ENCODE measurements at places on chromosomes 1 and 21.

DNA sequence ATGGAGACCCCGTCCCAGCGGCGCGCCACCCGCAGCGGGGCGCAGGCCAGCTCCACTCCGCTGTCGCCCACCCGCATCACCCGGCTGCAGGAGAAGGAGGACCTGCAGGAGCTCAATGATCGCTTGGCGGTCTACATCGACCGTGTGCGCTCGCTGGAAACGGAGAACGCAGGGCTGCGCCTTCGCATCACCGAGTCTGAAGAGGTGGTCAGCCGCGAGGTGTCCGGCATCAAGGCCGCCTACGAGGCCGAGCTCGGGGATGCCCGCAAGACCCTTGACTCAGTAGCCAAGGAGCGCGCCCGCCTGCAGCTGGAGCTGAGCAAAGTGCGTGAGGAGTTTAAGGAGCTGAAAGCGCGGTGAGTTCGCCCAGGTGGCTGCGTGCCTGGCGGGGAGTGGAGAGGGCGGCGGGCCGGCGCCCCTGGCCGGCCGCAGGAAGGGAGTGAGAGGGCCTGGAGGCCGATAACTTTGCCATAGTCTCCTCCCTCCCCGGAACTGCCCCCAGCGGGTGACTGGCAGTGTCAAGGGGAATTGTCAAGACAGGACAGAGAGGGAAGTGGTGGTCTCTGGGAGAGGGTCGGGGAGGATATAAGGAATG is 505 bp downstream of the LMNA start:
- peak; percentile 73 for DNase-seq

- DNase-seq = no peak
These were observed 33.4 kb downstream of the KRTAP10-1 start for GRCh38 chr21:44506279-44507255.

GRCh38 chr1:28885472-28885877 is 28.9 kb upstream of the EPB41 start:
- no peak for DNase-seq

DNA sequence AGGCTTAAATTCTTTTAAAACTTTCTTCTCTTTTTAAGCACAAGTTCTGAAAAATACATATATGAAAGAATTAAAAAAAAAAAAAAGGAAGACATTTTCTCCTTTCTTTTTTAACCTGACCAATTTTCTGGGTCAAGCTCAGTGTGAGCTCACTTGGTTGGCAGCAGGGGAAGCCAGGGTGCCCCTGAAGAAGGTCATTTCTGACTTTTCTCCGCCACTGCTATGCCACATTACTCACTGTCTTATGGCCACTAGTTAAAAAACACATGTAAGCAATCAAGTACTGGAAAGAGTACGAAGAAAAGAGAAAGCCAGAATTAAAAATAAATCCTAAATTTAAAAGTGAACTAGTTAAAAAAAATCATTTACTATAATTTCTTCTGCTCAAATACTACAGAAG is 275.0 kb downstream of the NEGR1 start:
- no peak for DNase-seq

GRCh38 chr1:31834501-31834900 is 18.7 kb upstream of the SPOCD1 start:
- DNase-seq = no peak

- no peak for DNase-seq
These were observed 200.6 kb downstream of the RGS7 start for GRCh38 chr1:241156231-241156965.

DNA sequence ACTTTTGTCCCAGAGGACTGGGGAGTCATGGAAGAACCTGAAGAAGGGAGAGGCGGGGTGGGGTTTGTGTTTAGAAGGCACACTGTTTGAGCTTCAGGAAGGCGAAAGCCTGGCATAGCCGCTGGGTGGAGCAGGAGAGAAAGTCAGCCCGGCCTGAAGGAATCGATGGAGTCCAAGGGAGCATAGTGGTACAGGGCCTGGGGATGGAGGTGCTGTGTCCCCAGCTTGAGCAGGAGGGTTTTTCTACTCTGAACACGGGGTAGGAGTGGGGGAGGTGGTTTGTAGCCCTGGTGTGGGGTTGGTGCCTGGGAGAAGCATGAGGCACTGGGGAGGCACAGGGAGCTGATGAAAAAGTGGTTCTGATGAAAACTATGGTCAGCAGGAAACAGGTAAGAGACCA is 4.7 kb upstream of the CCDC24 start:
- no peak for DNase-seq

DNA sequence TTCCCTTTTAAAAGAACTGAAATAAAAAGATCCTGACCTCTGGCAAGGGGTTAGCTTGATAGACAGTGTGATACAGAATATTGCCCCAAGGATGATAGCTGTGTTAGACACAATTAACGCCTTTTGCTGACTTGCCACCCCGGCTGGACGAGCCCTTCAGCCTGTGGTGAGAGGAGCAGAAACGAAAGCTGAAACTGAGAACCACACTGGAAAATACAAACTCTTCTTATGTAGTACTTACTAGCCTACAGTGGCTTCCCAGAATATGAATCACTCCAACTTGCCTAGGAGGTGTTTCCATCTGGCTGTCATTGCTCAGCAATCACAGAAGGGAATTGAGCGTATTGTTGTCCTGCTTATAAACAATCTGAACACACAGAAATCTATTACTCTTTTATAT is 22.9 kb downstream of the SAMSN1 start:
- no peak for DNase-seq

GRCh38 chr1:118158924-118159323 is 26.1 kb downstream of the SPAG17 start:
- no peak for DNase-seq

- no peak for DNase-seq
These were observed 73.3 kb upstream of the IRF2BP2 start for GRCh38 chr1:234683127-234683860.

DNA sequence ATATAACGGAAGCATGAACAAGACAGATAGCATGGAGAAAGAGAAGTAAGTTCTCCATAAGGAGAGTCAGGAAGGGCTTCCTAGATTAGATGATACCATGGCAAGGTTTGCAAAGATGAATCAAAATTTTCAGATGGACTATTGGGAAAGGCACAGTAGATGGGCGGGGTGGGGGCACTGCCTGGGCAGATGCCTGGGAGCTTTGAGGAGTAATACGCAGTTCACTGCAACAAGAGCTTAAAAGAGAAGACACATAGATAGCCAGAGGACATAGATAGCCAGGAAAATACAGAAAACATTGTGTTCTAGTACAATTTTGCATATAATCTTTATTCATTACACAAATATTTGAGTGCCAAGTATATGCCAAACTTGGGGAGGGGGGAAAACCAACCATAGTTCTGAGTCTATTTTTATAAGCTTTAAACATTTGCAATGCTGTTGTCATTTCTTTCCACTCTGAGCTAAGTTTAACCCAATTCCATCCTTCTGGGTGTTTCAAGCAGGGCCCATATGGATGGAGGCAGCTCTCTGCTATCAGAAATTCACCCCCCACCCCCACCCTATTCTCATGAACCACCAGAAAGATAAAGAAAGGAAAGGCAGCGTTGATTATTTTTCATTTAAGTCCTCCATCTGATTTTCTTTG is 120.6 kb downstream of the NUF2 start:
- no peak for DNase-seq
